ENCODE measurements at places on chromosomes 4 and X. TPM values are rescaled to one million over a fixed set of nuclear protein-coding genes. Genes with fewer than 3 reads are reported as not detected.

DNA sequence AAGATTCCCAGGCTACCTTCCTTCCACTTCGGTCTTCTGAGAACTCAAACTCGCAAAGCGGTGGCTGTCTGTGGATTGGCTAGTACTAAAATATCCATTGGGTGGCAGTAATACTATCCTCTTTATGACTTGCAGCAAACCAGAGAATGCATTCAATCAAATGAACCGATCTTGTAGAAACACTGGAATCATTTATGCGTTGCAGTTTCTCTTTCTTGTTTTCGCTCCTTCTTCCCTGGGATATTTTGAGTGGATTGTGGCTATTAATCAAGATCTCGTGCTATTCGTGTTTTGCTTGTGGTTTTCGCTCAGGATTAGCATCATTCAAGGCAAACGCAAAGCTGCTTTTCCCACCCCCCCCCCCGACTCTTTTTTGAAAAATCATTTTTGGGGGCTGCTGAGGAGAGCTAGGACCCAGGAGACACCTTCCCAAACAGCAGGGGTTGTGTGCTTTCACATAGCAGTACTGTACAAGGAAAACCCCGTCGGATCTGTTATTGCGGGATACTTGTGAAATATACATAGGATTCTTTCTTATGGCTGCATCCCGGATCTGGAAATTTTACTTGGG, at the start of gene IL1RAPL1:
Gene IL1RAPL1 (plus strand): TSS at position 466 of the 571 bp plus-strand sequence.
- no peak for DNase-seq

DNA sequence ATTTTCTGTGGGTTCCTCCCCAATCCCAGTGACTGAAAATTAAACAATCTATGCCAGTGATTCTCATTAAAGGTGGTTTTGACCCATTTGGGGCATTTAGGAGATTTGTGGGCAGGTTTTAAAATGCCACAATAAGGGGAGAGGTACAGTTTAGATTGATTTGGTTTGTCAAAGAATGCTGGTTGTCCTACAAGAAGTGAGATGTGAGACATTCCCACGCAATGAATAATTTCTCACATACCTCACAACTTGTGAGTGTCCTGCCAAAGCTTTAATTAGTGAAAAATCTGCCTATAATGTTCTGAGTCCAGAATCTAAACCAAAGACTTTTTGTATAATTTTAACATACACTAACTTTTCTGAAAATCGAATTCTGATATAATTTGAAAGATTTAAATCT, 199.4 kb downstream of the MAPK10 start:
- DNase-seq = no peak

- no peak for DNase-seq
Measured at GRCh38 chrX:117839544-117839943, 277.1 kb downstream of the KLHL13 start.

DNA sequence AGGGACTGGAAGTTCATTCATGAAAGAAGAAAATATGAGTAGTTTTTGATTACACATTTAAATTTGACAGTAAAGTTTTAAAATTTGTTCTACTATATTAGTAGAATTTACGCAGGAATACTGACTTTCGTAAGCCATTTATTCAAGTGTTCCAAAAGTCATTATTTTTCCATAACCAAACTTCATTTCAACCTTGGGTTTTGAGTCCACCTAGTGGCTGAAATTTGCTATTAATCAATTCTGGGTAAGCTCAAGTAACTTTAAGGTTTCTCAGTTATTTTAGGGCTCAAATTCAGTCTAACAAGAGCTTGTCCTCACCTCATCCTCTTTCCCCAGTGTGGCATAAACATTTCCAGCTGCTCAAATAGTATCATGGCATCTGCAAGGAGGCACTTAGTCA, 175.4 kb downstream of the SH3BGRL start:
- no peak for DNase-seq

DNA sequence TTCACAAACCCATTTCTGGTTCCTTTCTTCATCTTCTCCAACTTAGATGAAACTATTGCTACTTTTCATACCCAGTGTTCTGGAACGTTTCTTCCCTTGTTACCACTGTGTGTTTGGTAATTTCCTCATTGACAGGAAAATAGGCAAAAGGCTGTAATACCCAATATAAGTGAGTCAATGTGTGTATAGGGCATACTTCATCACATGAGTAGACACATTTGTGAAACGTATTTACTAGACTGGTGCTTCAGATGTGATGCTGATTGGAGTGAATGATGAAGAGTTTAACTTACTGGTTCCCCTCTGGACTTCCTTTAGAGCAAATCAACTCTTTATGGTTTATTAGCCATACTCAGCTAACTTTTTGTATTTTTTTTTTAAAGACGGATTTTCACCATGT, 195.1 kb upstream of the ATP6AP2 start:
- no peak for DNase-seq

DNA sequence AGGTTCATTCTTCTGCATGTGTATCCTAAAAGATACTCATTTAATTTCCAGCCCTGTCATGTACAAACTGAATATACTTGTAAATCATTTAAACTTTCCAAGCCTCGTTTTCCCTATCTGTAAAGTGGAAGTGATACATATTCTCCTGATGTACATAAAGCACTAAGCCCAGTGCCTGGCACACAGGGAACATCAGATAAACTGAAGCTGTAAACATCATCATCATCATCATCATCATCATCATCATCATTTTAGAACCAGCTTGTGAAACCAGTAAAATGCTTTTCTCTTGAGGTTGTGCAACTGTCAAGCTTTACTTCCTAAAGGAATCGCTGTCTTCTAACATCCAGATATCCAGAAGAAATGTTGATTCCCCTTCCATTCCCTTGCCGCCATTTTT, 83.3 kb upstream of the ANXA3 start:
- DNase-seq = no peak

- no peak for DNase-seq
Measured at GRCh38 chr4:186151499-186151898, 39.9 kb upstream of the CYP4V2 start.

DNA sequence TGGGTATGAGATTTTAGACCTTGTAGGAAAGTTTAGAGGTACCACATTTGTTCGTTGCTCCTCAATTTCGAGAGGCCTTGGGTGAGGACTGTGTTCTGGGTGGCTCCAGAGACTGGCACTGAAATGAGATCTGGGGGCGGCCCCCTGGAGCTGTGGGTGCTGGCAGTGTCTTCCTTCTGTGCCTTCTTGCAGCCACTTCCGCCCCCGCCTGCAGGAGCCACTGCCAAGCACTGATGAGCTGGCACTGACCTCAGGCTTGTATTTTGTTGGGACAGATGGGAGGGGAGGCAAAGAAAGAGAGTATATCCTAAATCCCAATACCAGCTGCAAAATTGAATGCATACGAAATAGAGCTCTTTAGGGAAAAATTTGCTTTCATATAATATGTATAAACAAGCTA, 64.5 kb upstream of the CLDN34 start:
- no peak for DNase-seq

GRCh38 chr4:21858971-21859370, 89.6 kb downstream of the KCNIP4 start:
- DNase-seq = no peak

DNA sequence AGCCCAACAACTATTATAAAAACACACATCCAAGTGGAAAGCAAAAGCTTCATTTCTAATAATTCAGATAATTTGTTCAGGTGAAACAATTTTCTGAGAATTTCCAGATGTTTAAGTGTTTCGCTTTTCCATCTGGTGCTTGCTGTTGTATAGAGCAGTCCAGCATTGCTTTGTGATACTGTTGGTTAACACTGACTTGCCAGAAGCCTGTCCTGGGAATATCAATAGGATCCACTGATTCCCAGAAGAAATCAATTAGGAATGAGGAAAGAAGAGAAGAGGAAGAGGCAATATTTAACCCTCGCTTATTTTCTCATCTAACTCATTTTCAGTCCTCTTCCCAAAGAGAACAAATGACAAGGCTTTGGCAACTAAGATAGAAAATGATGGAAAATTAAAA, 94.9 kb upstream of the DDIT4L start:
- no peak for DNase-seq

- peak; percentile 62 for DNase-seq
Measured at GRCh38 chrX:153970357-153971123, 1.1 kb downstream of the HCFC1 start.

The CXCL11 gene
- not detected for total RNA-seq

The MAGIX gene
- total RNA-seq = 2.1 TPM

The SCLT1 gene
- total RNA-seq = 16.6 TPM

The PAGE4 gene
- 0.71 TPM for total RNA-seq

The CDK16 gene
- total RNA-seq = 72.1 TPM

The SRPK3 gene
- 1.4 TPM for total RNA-seq

The FMR1NB gene
- not detected for total RNA-seq
